HL-60 (cell line): ENCODE measurements at places on chromosomes 7 and 10.

GRCh38 chr10:5890452-5890915 is 441 bp downstream of the FBH1 start:
- DNase-seq, result no peak

GRCh38 chr10:24727786-24728185 is 4.1 kb upstream of the ARHGAP21 start:
- no peak for DNase-seq

DNA sequence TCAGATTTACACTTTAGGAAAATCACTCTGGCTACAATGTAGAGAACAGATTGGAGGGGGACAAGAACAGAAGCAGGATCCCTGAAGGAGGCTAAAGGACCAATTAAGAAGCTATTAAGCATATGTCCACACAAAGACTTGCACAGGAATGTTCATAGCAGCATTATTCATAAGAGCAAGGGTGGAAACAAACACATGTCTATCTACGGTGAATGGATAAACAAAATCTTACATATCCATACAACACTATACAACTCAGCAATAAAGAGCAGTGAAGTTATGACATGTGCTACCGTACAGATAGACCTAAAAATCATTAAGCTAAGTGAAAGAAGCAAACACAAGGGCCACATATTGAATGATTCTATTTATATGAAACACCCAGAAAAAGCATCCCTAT is 10.4 kb downstream of the CHCHD3 start:
- DNase-seq, result no peak

DNA sequence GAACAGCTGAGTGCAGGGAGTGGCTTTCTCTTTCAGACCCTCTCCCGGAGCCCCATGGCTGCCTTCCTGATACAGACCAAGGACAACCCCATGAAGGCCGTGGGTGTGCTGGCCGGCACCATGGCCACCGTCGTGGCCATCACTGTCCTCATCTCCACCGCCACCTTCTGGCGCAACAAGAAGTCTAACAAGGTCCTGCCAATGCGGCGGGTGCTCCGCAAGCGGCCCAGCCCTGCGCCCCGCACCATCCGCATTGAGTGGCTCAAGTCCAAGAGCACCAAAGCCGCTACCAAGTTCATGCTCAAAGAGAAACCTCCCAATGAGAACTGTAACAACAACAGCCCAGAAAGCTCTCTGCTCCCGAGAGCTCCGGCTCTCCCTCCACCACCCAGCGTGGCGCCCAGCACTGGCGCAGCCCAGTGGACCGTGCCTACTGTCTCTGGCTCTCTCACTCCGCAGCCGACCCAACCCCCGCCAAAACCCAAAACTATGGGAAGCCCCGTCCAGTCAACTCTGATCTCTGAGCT is 11.2 kb downstream of the LRIT2 start:
- no peak for DNase-seq

DNA sequence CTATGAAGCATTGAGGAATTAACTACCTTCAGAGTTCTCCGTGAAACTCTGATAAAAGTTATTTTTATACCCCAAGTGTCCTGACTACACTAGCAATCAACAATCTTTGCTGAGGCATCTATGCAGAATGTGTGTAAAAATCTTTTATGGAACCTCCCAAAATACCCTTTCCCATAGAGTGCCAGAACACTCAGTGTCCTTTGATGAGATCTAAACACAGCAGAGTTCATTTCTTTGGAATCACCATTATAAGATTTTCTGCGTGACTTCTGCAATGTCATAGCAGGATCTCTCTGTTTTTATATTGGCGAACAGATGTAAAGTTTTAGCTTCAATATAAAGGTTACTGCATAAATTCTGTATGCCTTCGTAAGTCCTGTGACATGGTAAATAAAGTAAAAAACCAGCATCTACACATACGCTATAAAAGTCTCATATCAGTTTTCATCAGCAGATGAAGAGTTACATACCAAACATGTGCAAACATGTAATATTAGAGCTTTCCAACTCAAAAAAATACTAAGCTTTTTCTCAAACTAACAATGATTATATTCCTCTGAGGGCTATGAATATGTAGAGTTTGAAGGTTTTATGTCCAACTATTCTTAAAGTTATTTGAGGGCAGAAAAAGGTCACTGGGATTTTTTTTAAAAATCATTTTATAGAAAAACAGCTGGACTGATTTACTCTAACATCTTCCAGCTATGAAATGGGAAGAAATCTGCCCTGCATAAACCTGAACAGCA is 67.2 kb downstream of the SKIDA1 start:
- DNase-seq, result no peak

GRCh38 chr10:9239298-9239697 is 1184.8 kb downstream of the GATA3 start:
- no peak for DNase-seq

DNA sequence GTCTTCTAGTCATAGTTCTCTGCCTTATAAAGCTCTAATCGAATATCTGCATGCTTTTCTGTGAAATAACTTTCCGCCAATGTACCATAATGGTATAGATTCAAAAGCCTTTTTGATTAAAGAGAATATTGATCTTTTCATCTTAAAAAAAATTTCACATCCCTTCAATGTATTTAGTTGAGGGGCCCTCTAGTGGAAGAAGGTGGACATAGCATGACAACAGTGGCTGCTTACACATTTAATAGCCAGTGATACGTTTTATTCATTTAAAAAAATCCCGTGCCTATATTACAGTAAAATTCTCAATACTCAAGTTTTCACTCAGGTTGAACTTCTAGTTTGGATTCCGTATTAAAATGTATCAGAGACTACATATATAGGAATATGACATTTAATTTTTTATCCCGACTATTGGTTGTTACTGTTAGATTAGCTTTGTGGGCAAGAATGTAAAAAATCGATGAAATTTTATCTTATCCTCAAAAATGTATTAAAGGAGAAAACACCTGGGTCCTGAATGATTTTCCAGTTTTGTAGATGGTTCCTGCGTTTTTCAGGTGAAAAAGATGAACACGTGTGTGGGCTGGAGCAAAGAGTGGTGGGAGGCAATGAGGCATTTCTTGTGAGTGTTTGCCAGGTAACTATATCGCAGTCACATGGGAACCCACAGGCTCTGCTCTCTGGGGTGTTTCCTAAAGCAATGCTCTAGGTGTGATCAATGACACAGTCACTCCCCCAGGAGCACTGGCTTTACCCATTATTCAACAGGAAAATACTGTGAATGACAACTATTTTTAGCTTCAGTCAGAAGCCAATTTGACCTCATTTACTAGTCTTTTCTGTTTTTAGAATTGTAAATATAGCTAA is 24.1 kb upstream of the PNLIP start:
- no peak for DNase-seq

DNA sequence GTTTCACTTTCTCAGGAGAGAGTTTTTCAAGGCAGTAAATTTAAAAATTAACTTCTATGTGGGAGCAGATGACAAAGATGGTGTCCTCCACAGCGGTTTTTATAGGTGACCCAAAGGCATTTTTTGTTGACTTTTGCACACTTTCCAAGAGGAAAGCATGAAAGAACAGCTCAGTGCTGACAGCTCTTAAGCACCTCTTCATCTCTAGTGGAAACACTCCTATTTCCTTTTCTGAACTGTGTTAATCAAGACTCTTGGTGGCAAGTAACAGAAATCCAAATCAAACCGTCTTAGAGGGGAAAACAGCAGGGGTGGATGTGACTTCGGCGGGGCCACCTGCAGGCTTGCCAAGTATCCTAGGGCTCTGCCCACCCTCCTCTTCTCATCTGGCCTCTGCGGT is 71.8 kb upstream of the GATA3 start:
- no peak for DNase-seq

GRCh38 chr10:122740640-122741039 is 41.0 kb upstream of the C10orf120 start:
- DNase-seq, result no peak

GRCh38 chr10:103692436-103692951 is 162.9 kb downstream of the SH3PXD2A start:
- no peak for DNase-seq

- DNase-seq, result no peak
These were observed 208.7 kb upstream of the FAM3C start for GRCh38 chr7:121604627-121605316.

- no peak for DNase-seq
These were observed 271.0 kb downstream of the MAD1L1 start for GRCh38 chr7:1961701-1962276.

- DNase-seq, result no peak
These were observed 47.7 kb upstream of the ZNF479 start for GRCh38 chr7:57179776-57180415.

DNA sequence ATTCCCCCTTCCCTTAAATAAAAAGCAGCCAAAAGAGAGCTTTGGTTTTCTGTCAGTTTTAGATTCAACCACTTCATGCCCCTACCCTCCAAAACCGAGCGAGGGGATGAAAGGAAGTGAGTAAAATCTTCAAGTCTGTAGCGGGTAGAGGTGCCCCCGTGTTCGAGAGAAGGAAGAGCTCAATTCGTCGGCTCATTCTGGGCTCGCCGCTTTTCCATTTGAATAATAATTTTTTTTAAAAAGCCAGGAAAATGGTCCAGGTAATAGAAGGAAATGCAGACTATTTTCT is 436.2 kb upstream of the GALNT17 start:
- no peak for DNase-seq

GRCh38 chr10:71220689-71221540 is 8.5 kb downstream of the UNC5B start:
- DNase-seq, result no peak

GRCh38 chr10:119826771-119827170 is 45.9 kb downstream of the MCMBP start:
- no peak for DNase-seq

GRCh38 chr10:42880255-42880620 is 97.6 kb downstream of the BMS1 start:
- DNase-seq, result no peak

DNA sequence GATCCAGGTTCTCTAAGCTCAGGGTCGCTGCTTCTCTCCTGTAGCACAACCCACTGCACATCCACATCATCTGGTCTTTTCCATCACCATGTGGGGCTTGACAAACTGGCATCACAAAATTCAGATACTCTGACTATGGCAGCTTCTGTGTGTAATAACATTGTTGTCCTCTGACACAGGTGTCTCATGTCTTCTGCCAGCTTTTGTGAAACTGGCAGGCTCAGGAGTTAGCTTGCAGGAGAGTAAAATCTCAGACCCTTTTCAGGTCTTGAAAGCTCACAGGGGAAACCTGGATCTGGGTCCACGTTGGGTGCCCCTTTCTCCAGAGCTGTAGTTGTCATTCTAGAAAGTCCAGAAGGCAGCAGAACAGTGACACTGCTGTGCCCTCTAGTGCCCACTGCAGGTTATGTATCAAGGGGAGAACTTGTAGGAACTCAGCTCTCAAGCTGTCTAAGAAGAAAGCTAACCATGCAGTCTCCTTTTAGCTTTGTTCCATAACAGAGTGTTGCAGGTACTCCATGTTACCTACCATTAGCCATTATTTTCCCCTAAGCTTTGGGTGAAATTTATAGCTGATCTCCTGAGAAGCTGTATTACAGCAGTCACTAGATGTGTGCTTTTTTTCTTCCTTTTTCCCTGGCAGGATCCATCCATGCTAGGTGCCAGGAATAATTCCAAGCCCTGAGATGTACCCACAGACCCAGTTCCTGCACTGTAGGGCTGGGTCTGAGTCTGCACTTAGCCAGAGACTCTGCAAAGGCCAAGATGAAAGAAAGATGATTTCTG is 102.7 kb downstream of the ZNF248 start:
- no peak for DNase-seq

GRCh38 chr10:73780966-73781365 is 882 bp upstream of the CHCHD1 start:
- DNase-seq, result no peak

DNA sequence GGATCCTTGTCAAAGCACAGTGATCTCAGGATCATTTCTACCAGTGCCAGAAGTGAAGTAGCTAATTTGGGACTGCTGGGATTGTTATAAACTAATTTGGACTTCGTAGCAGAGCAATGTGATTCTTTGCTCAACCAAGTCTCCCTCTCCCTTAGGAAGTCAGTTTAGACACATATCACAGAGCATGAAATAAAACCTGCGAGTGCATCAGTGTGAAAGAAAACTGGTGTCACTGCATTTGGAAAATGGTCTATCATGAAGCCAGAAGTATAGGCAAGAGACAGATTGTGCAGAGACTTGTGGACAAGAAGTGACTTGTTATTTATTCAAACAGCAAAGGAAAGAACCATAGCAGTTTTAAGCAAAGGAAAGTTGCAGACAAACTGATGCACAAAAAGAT is 560.5 kb upstream of the NRG3 start:
- DNase-seq, result no peak
